ENCODE measurements at places on chromosomes 11 and 22.

DNA sequence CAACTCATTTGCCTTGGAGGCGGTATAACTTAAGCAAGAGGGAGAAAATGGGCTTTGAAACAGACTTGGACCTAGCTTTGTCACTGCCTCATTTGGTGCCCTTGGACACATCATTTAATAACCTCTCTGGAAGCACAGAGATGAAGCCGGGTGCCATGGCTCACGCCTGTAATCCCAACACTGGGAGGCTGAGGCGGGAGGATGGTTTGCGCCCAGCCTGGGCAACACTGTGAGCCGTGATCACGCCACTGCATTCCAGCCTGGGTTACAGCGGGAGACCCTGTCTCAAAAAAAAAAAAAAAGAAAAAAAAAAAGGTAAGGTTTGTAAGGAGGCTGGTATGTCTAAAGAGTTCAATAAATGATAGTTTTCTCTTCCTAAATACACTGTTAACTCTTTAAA is 806 bp downstream of the COA4 start:
- peak; percentile 15 for DNase-seq

DNA sequence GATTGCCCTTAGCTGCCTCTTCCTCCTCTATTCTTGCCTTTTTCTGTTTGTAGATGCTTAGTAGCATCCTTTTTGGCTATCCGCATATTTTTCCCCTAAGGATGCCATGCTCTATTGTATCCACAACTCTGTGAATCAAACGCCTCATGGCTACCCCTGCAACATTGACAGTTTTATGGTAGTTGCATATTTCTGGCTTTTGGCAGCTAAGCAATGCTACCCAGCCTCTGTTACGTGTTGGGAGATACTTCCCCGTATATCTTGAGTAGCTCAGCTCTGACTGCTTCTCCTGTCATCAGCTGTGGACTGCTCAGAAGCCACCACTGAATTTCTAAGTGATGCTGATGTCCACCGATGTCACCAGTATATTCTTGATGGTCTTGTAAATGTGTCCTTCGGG is 15.1 kb upstream of the SLC3A2 start:
- DNase-seq, result peak; percentile 69

DNA sequence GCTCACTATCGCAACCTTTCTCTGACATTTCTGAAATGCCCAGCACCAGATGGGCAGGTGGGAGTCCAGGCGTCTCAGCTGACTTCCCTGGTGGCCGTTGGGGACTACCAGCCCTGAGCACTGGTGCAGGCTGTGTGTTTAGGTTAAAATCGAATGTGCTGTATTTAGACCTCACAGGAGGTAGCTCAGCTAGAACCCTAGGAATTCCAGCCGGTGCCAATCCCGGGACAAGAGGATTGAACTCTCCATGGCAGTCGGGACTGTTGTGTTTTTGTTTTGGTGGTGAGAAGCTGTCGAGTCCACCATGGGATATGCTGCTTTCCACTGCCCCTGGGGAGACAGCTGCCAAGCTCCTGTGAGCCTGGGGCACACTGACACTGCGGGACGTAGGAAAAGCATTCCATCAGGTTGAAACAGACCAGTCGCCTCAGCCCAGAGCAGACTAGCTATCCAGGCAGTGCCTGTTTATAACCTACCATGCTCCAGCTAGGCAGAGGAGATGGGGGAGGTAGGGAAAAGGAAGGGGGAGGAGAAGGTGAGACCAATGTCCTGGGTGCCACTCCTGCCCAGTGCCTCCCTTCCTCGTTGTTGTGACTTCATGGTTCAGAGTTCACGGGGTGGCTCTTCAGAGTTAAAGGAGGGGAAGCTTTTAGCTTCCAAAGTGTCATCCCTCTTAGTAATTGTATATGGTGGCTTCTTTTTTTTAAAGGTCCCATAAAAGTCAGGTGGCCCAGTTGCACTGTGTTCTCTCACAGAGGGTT is 53.0 kb downstream of the MICAL2 start:
- peak; percentile 98 for DNase-seq

GRCh38 chr11:66857927-66858185 is 992 bp downstream of the LRFN4 start:
- DNase-seq, result no peak

GRCh38 chr11:32375826-32376225 is 59.5 kb downstream of the WT1 start:
- DNase-seq, result no peak
